AML-193 (cell line): ENCODE measurements at places on chromosomes 2 and 18.

GRCh38 chr2:57370882-57371585 lies 675.6 kb upstream of the VRK2 start:
- no peak for DNase-seq

DNA sequence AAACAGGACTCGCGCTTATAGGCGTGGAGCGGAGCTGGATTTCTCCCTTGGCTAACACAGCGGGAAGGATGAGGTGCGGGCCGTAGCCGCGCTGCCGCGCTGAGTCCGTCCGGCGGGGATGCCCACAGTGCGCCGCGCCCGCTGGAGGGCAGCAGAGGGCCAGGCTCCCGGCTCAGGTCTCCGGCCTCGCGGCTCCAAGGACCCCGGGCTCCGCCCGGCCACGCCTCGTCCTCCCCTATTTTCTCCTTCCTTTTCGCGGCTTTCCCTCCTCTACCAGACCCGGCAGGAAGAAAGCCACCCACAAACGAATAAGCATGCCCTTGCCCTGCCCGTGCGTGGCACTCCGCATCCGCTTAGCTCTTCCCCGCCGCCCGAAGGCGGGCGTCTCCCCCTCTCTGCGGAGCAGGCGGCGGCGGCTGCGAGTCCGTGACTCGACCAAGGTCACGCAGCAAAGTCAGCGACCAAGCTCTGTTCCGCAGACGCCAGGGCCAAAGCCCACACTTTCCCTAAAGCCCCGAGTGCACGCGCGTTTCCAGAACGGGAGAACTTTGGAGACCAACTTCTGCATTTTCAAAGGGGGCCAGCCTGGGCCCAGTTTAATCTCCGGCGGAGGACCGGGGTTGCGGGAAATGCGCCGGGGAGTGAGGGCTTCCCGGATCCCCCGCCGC lies 48.5 kb downstream of the KCNIP3 start:
- peak; percentile 30 for DNase-seq

DNA sequence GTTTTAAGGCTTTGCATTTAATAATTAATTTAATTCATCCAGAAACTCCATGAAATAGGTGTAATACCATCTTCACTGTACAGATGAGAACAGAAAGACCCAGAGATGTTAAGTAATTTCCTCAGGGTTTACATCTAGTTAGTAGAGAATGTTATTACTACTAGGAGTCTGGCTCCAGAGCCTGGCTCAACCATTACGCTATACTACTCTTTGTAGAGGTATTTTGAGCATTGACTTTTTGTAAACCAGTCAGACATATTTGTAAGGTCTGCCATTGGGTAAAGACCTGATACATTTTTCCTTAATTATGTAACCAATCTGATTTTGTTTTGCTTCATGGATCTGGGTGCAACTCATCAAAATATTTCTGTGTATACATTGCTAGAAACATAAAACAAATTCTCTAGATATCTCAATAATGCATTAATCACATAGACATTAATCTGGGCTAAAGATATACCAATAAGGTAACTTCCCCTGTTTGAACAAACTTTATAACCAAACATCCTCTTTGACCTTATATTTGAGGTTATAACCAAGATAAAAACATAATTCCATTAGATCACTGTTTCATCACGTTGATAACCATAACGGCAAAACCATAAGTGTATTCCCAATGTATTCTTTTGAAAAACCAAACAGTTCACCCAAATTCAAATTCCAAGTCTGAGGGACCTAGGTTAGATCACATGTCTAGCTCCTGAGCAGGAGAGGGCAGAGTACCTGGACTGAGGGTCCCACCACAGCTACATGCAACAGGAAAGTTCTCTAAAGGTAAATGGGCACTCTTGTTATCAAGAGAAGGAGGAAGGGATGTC lies 135.0 kb downstream of the IKZF2 start:
- no peak for DNase-seq

- no peak for DNase-seq
These were observed 13.9 kb upstream of the D2HGDH start for GRCh38 chr2:241720560-241720959.

- no peak for DNase-seq
These were observed 237.4 kb downstream of the DOK6 start for GRCh38 chr18:69638056-69638455.

DNA sequence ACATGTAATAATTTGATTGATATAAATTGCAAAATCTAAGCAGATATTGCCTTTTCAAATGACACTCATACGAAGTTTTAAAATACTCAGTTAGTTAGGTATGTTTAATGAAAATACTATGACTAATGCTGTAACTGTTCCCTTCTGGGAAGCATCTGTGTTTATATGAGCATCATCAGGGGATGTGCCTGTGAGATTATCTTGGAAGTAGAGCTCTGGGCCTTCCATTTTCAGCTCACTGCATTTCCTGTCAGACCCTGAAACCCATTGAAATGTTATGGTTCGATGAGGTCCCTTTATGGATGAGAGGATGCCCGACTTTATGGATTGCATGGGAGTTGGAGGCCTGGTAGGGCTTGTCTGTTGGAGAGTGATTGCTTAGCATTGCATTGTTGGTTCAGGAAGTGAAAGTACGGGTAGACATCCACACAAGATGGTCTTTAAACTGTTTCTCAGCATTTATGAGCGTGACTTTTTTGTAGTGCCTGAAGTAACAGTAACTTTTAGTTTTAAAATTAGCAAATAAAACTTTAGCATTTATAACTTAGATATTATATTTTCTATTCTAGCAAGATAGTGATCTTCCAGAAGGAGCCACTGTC lies 28.7 kb downstream of the ELP2 start:
- DNase-seq, result no peak

DNA sequence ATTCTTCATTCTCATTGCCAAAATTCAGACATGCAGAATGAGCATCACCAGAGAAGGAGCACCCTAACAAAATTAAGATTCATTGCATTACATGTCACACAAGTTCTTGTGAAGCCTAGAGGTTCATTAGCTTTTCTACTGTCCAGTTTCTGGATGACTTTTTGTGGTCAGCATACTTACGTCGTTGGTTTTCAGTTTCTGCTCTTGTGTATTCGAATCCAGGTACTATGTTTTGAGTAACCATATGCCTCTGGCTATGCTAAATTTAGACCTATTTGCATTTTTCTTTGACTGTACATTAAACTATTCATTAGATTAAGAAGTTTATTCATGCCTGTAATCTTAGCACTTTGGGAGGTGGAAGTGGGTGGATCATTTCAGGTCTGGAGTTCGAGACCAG lies 251.3 kb downstream of the PARD3B start:
- no peak for DNase-seq

DNA sequence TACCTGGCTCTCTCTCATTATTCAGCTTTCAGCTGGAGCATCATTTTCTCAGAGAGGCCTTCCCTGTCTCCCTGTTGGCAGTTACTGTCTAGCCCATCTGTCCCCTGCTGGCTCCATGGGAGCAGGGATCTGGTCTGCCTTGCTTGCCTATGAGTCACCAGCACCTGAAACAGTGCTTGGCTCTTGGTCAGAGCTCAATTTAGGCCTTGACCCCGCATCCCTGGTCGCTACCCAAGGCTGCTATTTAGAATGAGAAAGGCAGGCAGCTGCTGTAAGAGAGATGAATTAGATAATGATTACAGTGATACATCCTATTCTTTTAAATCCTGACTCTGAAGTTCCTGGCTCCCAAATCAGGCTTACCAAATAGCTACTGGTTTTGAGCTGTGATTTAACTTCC lies 32.9 kb downstream of the KCNE4 start:
- DNase-seq, result no peak

DNA sequence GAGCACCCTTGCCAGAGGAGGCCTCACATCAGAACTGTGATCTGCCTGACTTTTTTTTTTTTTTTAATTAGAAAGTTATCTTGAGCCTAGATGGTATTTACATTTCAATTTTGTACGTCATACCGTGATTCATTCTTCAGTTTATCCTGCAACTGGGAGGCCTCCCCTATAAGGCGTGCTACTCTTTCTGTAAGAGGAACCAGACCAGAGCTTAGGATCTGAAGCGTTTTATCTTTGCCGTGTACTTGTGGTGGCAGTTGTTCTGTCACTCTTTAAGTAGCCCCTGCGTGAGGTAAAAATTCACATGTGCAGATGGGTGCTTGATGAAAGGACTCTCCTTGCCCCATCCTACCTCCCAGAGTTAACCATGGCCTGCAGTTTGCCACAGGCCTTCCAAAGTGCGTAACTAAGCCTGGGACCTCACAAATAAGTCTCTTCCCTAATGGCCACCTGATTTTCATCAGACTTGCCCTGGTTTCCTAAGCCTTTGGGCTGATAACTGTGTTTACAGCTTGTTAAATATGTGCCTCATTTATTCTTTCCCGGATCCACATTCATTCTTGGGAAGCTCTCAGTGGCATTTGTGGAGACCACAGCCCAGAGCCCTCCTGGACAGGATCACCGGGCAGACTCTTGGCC lies 96.0 kb downstream of the MTCL1 start:
- DNase-seq, result no peak

DNA sequence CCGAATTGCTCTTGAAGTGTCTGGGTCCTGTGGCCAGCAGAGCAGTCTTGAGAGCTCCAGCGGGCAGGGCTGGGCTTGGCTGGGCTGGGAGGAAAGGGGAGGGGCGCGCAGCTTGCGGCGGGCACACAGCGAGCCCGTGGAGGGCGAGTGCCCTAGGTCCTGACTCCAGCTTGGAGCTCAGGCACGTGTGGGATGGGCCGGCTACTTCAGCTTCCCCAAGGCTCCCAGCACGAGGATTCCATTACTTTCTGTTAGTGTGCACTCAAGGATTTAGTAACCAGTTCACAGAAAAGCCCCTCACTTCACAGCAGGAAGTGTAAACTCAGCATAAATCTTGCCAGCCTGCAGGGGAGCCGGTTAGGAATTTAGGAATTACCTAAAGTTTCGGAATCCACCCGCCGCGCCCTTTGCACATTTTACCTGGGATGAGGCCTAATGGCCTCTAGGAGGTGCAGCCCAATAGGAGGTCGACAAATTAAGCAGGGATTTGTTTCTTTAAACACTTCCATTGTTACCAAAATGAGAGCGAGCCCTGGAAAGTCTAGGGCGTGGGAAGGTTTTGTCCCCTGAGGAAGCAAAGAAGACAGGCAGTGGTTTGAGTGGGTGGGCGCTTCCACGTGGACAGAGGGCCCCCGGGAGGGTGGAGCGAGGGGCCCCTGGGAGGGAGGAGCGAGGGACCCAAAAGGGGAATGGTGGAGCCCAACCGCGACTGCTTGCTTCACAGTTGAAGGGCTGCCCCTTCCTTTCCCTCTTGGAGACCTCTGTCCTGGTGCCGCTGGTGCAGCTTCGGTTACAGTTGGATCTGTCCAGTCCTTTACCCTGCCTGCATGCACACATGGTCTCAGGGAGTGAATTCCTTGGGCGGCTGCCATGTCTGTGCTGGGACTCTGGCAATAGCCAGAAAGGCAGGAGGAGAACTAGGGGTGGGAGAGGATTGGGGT lies 93.3 kb downstream of the CTAGE1 start:
- no peak for DNase-seq

- DNase-seq, result no peak
These were observed 115.7 kb upstream of the COPS8 start for GRCh38 chr2:236969767-236970655.

DNA sequence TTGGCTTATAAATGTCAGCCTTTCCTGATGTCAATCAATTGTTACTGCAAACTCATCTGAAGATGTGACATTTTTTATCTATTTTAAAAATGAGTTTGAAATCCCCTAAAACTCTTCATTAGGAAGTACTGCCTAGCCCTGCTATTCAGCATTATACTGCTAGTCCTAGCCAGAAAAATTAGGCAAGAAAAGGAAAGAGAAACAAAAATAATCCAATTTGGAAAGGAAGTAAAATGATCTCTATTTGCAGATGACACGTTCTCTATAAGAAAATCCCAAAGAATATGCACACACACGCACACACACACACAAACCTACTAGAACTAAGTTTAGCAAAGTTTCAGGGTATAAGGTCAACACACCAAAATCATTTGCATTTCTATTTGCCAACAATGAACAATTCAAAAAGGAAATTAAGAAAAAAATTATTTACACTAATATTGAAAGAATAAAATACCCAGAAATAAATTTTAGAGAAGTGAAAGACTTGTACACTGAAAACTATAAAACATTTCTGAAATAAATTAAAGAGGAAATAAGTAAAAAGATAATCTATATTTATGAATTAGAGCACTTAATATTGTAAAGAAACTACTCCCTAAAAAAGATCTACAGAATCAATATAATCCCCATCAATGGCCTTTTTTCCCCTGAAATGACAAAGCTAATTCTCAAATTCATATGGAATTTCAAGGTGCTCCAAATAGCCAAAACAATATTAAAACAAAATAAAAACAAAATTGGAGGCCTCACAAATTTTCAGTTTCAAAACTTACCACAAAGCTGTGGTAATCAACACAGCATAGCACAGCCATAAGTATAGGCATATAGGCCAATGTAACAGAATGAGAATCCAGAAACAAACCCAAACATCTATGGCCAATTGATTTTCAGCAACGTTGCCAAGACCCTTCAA lies 433.7 kb upstream of the TRIB2 start:
- DNase-seq, result no peak

DNA sequence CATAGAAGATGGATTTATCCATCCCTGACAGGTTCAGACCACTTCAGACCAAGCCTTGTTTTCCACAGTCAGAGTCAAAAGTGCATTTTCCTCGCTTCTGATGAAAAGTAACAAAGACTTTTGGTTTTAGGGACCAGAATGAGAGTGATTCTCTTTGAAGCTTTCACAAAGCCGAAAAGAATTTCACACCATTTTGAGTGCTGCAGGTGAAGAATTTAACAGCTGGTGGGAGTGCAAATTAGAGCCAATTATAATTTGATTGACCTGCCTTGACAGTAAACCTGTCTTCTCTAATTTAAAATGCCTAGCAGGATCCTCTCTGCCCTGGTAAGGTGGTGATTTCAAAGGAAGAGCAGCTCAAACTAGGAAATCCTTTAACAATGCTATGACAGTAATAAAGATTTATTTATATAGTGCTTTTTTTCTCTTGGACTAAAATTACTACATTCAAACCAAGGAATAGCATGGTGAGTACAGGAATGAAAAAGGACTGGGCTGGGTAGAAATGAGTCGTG lies 241.6 kb downstream of the HRH4 start:
- no peak for DNase-seq

DNA sequence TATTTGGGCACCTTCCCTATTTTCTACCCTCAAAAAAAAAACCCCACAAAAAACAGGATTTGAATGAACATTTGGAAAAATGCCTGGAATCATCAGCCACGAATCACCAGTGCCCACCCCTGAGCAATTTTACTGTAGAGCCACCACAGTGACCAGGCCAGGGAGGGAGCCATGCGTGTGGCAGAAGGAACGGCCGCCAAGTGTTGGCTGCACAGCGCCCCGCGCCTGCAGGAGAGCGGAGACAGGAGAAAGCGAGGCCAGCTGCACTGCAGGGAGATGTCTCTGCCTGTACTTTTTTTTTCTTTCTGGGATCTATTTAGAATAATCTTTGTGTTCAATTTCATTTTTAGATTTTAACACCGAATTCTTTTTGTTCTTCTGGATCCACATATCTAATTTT lies 269.3 kb upstream of the RAB12 start:
- no peak for DNase-seq

- no peak for DNase-seq
These were observed 236.9 kb downstream of the BCL11A start for GRCh38 chr2:60316381-60317033.

GRCh38 chr2:168587307-168587706 lies 131.2 kb downstream of the CERS6 start:
- DNase-seq, result no peak

GRCh38 chr2:214679736-214680135 lies 129.7 kb downstream of the BARD1 start:
- DNase-seq, result no peak
